SK-MEL-5 (cell line): ENCODE measurements at places on chromosomes 1 and 21.

- DNase-seq, result no peak
Measured at GRCh38 chr21:44730951-44731579, 19.7 kb upstream of the TSPEAR start.

DNA sequence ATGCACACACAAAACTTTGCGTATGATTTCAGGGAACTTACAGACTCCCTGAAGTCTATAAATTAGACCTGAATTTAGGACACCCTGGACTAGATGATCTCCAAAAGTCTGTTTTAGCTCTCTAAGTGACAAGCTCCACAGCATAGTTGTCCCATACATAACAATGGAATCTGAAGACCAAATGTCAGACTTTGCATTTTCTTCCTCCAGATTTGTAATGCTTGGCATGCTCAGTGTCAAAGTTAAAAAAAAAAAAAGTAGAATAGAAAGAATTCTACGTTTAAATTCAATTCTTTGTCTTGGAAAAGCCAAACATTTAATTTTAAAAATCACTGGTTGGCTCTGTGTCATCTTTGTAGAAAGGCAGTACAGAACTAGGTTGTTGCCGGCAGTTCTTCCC is 66.7 kb downstream of the OLFML2B start:
- DNase-seq, result no peak

DNA sequence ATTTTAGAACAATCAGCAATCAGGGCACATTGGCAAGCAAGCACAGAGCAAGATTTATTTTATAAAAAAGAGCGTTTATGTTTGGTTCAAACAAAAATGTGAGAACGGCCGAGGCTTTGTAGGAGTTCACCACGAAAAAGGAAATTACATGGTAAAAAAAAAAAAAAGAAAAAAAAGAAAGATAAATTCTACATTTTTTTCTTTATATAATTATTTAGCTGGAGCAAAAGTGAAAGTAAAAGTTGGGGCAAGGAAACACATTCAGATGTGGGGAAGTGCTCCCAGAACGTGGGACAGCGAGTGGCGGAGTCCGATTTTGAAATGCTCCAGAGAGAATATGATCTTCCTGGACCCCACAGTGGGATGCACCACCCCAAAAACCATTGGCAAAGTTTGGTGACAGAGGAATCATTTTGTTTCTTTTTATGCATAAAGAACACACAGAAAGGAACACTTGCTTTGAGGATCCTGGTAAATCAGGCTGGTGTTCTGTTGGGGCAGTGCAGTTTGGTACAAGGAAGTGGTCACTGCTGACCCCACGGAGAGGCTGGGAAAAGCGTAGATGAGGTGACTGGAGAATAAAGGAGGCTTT is 16.3 kb upstream of the ATP5PO start:
- DNase-seq, result no peak

DNA sequence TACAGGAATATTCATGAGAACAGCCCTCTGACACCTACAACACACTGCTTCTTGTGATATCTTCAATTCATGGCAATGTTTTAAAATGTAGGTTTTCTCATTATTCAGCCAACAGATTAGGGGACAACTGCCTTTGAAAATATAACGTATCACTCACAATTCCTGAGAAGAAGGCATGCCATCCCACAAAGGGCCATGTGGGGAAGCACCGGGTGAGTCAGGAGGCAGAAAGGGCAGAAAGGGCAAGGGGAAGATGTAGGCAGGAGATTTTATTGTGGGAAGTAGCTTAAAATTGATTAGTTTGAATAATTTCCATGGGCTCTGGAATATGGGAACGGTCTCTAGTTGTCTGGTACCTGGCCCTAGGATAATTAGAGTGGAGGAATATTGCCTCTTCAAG is 165.7 kb downstream of the HHIPL2 start:
- no peak for DNase-seq

- DNase-seq, result no peak
Measured at GRCh38 chr1:4801192-4801924, 146.9 kb downstream of the AJAP1 start.

GRCh38 chr1:43495204-43495603 is 35.5 kb upstream of the PTPRF start:
- no peak for DNase-seq
